ENCODE measurements at places on chromosomes 4 and X.

- DNase-seq, result no peak
Observed at GRCh38 chr4:157291071-157291470, 70.5 kb downstream of the GRIA2 start.

GRCh38 chrX:32126997-32127396, 1055.2 kb upstream of the FTHL17 start:
- DNase-seq, result no peak

GRCh38 chr4:56668267-56668666, 12.8 kb downstream of the HOPX start:
- no peak for DNase-seq

GRCh38 chr4:136812100-136812880, 720.0 kb downstream of the PCDH18 start:
- no peak for DNase-seq

- no peak for DNase-seq
Observed at GRCh38 chr4:30262379-30262778, 457.8 kb upstream of the PCDH7 start.

GRCh38 chrX:30892591-30892990, 3.5 kb upstream of the TAB3 start:
- no peak for DNase-seq

- DNase-seq, result no peak
Observed at GRCh38 chrX:48466696-48467095, 3.4 kb downstream of the SLC38A5 start.

DNA sequence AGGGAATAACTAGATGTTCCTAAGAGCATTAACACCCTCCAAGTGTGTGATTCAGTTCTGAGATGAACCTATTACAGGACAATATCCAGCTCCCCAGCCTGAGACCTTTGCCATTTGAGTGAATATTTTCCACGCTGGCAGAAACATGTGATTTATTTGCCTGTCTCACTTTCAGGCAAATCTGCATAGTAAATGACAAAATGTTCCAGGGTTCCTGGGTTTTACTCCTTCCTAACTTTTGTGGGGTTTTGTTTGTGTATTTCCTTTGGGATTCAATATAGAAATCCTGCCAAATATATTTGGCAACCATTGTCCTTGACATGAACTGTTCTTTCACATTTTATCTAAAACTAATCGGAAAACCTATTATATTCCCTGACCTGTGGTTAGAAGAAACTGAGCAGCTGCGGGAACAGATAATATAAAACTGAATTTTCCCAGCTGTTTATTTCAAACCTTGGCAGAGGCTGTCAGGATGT, 12.5 kb downstream of the F8 start:
- DNase-seq, result no peak

- no peak for DNase-seq
Observed at GRCh38 chr4:102641793-102642192, 119.0 kb downstream of the MANBA start.

DNA sequence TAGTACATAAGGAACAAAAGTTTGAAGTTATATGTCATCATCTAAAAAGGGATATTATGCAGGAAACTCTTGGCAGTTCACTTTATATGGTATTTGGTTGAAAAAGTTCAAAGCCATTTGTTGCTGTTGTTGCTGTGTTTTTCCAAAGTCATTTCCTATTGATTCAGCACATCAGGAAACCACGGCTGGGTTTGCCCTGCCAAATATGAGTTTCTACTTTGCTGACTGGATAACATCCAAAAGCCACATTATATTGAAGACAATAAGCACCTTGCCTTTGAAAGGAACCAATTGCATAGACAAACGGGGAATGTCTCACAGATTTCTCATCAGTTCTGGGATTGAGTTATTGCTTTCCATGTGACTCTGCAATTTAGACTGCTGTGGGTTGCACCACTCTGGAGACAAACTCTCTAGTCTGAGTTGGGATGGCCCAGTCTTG, 206.1 kb downstream of the SLC39A8 start:
- no peak for DNase-seq

- peak; percentile 94 for DNase-seq
Observed at GRCh38 chr4:156686120-156686519, 285.5 kb downstream of the PDGFC start.

GRCh38 chrX:115214151-115214550, 19.7 kb downstream of the LRCH2 start:
- no peak for DNase-seq

- DNase-seq, result no peak
Observed at GRCh38 chr4:173578956-173579355, 48.9 kb upstream of the HAND2 start.

DNA sequence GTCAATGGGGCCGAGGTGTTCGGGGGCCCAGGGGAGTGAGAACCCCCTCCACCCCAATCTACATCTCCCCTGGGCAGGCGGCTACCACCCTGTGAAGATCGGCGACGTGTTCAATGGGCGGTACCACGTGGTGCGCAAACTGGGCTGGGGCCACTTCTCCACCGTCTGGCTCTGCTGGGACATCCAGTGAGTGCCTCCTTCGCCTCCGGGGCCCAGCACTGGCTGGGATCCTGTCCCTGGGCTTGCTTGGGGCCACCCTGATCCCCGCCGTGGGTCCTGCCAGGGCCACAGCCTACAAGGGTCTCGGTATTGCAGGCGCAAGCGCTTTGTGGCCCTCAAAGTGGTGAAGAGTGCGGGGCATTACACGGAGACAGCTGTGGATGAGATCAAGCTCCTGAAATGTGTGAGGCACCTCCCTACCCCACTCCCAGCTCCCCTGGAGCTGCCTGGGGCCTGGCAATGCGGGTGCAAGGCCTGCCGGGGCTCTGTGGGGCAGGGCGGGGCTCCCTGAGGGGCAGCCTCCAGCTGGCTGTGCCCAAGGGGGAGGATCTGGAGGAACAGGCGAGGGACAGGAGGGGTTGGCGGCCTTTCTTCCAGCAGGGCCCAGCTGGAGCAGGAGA, 697 bp downstream of the SRPK3 start:
- no peak for DNase-seq

GRCh38 chrX:132955690-132956089, 2.7 kb downstream of the HS6ST2 start:
- no peak for DNase-seq

DNA sequence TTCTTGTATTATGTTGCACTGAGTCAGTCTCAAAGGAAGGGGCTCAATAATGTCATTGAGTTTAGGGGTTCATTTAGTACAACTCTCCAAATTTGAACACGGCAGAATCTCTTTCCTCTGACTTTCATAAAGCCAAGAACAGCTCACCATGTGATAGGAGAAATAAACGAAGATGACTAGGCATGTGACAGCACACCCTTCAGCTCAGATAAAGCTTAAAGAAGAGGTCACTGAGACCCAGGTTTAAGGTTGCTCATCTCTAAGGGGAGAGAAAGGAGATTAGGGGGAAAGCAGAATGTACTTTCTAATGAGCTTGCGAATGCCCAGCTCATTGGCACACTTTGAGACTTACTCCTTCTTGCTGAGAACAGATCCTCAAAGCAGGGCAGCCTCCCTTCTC, 89.0 kb downstream of the PLAC1 start:
- no peak for DNase-seq

DNA sequence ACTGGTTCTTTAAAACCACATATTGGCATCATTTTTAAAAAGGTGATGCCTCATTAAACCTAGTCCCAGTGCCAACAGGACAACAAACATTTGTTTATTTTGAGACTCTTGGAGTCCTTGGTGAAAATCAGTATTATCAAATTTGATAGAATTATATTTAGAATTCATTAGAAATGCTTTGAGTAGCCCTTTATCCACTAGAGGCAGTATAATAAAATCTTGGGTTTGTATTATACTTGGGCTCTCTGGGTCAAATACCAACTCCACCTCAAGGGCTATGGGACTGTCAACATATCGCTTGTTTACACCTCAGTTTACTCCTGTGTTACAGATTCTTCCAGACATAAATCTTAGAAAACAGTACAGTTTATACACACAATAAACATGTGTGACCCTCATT, 335.7 kb upstream of the FSTL5 start:
- no peak for DNase-seq

- no peak for DNase-seq
Observed at GRCh38 chr4:183391204-183391603, 53.2 kb upstream of the CDKN2AIP start.

- no peak for DNase-seq
Observed at GRCh38 chr4:84971319-84971932, 4.9 kb upstream of the WDFY3 start.

GRCh38 chrX:24294619-24295018, 19.2 kb downstream of the SUPT20HL2 start:
- no peak for DNase-seq

GRCh38 chr4:6910340-6910959, 824 bp downstream of the TBC1D14 start:
- DNase-seq, result no peak

DNA sequence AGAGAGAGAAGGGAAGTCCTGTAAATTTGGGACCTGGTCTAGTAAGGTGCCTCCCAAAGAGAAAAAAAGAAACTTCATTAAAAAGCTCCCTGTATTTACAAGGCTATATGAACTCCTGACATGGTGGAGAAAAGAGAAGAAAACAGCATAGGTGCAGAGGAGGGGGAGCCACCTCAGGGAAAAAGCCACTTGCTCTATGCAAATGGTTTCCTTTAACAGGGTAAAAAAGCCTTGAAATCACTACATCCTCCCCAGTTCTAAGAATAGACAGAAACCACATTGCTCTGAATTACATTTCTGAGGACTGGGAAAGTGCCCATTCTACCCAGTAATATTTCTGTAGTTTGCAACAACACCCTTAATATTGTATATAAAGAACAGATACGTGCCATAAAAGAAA, 165.5 kb downstream of the KLF8 start:
- no peak for DNase-seq

DNA sequence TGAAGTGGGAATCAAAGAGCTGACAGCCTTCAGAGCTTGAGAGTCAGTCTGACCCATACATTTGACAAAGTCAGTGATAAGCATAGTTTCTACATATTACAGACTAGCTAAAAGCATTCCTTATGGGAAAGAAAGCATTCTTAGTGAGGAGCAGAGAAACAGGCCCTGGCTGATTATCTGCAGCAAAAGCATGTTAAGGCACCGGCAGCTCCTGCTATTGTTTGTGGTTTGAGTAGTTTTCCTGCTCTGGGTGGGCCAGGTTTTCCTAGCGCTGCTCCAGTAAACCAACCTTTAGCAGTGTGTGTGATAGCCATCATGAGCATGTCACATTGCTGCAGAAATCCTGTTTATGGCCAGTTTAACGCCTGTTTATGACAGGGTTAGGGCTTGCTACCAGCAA, 51.6 kb upstream of the WDR1 start:
- DNase-seq, result no peak

DNA sequence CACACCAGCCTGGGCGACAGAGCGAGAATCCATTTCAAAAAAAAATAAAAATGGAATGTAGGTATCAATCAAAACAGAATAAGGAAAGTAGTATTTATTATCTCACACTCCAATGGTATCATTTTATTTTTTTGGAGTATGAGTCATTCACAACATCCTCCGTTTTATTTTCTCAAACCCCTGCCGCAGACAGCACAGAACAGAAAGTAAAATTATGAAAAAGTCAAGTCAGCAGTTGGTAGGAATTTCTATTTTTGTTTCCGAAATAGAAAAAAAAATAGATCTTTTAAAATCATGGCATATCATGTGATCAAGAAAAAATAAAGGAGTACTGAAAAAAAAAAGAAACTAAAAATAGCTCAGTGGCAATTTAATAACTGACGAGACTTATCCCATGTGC, 490.7 kb upstream of the TENM3 start:
- no peak for DNase-seq

- DNase-seq, result no peak
Observed at GRCh38 chrX:29488919-29489318, 726.4 kb upstream of the MAGEB2 start.

Data from AG04450 (cell line).